ENCODE measurements at places on chromosomes 4 and X.

DNA sequence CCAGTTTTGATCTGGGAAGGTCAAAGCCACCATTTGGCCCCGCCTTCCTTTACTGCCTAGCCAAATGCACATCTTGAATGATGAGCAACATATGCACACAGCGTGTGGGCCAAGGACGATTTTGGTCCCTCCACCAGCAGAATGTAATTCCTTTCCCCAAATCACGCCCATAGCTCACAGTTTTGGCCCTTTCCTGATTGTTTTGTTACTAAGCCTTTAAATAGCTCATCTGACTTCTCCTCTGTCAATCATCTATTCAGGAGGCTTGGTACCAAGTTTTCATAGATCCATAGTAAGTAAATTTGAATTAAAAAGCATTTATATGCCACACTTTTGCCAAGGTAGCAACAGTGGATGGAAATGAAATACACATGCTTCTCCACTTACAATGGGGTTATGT lies 123.3 kb downstream of the NFKB1 start:
- DNase-seq = no peak

DNA sequence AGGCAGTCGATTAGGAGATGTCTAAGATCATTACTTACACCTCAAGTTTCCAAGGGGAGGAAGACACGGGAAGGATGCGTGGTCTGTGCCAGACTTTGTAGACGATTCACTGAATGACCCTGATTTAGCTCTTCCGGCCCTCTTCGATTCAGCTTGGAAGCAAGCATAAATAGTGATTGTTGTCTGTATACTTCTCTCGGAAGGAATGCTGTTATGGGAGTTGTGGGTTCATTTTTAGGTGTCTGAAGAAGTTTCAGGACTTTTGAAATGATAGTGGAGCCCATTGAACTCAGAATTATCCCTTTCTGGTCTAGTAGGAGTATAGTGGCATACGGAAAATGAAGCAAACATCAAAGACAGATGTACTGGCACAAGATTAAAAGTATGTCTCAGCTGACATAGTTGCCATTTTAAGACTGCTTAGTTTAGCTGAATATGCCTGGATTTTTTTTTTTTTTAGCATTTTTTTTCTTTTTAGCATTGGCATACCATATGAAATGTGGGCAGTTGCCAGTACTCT lies 1.0 kb upstream of the ANKRD17 start:
- DNase-seq = no peak

- DNase-seq = no peak
Measured at GRCh38 chrX:99073551-99073950, 1336.5 kb downstream of the PCDH19 start.

- no peak for DNase-seq
Measured at GRCh38 chrX:2841537-2841936, 12.8 kb downstream of the GYG2 start.

DNA sequence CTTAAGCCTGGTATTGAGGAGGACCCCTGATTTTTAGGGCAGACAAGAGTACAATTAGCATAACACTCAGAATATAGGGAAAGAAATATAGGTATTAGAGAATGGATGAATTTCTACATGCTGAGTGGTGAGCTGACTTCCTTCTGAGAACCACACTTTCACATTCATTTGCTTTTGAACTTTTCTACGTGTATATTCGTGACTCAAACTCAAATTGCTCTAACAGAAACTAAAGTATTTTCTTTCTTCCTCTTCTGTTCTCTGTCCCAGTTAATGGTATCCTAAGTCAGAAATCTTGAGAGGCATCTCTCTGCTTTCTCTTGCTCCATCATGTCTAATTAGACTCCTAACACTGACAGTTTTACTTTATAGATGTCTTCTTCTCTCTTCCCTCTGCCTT lies 103.2 kb upstream of the CITED1 start:
- no peak for DNase-seq

- DNase-seq = no peak
Measured at GRCh38 chrX:63765712-63766111, 19.3 kb downstream of the ARHGEF9 start.

- DNase-seq = no peak
Measured at GRCh38 chr4:27703771-27704170, 843.1 kb downstream of the STIM2 start.

- no peak for DNase-seq
Measured at GRCh38 chr4:120864969-120865368, 57.6 kb downstream of the PRDM5 start.

DNA sequence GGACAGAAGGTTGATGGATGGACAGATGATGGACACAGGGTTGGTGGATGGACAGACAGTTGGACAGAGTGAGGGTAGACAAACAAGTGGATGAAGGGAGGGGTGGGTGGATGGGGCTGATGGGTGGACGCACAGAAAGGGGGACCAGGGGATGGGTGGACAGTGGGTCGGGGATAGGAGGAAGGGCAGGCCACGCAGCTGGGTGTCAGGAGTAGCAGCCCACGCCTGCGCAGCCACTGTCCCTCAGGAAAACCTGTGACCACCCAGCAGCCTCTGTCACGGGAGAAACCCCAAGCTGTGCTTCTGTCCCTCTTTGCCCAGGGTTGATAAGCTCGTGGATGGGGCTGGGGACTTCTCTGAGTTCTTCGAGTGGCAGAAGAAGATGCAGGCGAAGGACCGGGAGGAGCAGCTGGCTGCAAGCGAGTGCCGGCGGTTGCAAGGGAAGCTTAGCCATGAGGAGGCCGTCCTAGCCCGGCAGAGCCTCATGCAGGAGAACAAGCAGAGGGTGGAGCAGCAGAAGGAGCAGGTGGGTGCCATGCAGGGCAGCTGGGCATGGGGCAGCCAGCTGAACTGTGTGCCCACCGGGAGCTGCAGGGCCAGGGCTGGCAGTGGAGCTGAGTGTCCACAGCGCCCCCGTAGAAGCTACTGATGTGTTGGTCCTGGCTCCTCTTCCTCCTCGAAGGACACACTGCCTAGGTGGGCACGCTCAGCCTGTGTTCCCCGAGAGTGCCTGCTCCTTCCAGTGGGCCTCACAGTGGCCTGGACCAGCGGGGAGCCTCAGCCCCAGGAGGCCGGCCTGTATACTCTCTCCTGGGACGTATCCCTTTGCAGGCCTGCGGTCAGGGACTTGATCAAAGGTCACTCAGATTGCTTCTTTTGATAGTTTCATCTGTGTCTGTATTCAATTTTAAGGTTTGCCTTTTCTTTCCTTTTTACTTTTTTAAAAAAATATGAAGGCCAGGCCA lies 16.8 kb upstream of the RNF4 start:
- no peak for DNase-seq

DNA sequence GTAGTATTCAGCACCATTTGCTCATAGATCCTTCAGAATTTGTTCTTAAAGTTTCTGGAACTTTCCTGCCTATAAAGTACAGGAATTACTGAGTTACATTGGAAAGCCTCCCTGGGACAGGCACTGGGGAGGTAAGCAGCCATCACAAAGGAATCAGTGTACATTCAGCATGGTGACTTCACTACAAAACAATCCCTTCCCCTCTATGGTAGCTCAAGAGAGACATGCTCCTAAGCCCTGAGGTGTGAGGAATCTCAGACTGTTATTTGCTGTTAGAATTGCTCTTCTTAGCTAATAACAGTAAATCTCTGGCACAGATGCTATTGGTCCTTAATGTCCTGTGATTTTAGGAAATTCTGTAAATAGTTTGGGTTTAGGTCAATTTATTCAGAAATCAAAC lies 1898.0 kb upstream of the PCDH7 start:
- DNase-seq = no peak

- peak; percentile 12 for DNase-seq
Measured at GRCh38 chr4:173334891-173335752, 964 bp upstream of the HMGB2 start.

- peak; percentile 1 for DNase-seq
Measured at GRCh38 chrX:38166478-38167083, 54.1 kb downstream of the SRPX start.

DNA sequence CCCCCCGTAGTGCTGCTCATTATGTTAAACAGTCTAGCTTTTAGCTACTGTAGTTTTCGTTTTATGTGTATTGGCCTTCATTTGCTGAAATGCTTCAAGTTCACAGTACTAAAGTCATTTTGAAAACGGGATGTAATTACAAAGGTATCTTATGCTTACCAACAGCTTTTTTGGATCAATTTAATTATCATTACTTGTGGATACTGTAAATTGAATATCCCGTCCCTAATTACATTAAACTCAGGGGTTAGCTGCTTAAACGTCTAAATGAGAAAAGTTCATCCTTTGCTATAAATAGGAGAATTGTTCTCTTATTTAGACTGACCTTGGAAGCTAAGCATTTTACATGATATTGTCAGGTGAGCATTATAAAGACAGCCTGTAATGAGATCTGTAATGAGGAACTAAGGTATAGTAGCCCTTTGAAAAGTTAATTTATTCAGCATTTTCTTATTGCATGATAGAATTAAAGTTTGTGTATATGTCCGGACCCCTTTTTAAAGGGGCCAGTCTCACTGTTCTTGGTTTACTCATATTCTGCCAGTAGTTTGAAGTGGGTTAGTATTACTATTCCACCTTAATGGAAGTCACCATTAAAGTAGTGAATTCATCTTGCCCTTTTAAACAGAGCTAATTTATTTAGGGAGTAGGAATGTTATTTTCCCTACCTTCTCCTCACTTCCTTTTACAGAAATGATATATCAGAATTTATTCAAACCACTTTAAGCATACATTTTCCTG lies 252.6 kb downstream of the TENM3 start:
- DNase-seq = no peak

DNA sequence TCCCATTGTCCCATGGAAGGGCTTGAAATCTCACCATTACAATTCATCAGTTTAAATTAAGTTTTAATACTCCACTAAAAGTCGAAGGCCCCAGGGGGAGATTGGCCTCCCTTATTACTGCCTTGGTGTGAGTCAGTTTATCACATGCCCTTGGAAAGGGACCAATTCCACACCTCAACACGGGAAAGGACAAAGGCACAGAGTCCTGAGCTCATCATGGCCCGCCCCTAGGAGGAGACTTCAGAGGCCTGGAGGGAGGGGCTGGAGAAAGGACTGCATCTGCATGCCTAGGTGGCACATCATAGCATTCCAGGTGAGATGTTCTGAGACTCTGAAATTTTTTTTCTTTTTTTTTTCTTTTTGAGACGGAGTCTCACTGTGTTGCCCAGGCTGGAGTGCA lies 2.8 kb upstream of the SEL1L3 start:
- no peak for DNase-seq

- no peak for DNase-seq
Measured at GRCh38 chr4:121098266-121098665, 25.9 kb upstream of the NDNF start.

DNA sequence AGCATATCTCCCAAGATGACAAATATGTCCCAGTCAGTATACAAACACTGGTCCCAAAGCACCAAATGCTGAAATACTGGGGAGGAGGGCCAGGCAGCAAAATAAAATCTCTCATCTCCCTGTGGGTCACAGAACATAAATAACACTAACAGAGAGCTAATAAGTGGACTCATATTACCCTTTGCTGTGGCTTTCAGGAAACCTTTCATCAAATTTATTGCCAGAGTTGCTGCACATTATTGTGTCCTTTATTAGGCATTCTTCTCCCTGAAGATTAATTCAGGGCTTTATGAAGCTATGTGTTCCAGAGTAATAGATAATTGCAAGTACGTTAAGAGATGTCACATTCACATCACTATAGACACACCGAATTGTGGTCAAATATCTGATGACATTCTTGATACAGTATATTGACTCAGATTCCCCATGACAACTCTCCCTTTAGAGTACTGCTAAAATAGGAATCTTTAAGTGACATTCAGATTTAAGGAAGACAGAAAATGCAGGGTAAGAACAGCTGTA lies 124.1 kb upstream of the PRR32 start:
- DNase-seq = no peak

- no peak for DNase-seq
Measured at GRCh38 chrX:105876658-105877057, 54.3 kb downstream of the NRK start.

Measured in T-helper 9 cell (primary cell).